SJCRH30 (cell line): ENCODE measurements at places on chromosomes 1 and 21. TPM values are rescaled to one million over a fixed set of nuclear protein-coding genes. Genes with fewer than 3 reads are reported as not detected.

- peak; percentile 30 for DNase-seq
- H3K36me3 ChIP-seq, result no peaks in the 10 kb centered on the region
- H3K27me3 ChIP-seq, result no peaks in the 10 kb centered on the region
- H3K4me3 ChIP-seq, result no peak overlapping the region
- no peak overlapping the region for H3K27ac ChIP-seq
Measured at GRCh38 chr1:182175361-182175931, 113.9 kb upstream of the ZNF648 start.

GRCh38 chr1:207245124-207245523, 76.4 kb upstream of the CD55 start:
- H3K36me3 ChIP-seq, result no peaks in the 10 kb centered on the region
- H3K4me1 ChIP-seq, result peaks cover 45% of the 10 kb centered on the region
- no peak overlapping the region for H3K4me3 ChIP-seq
- H3K27ac ChIP-seq, result no peak overlapping the region
- H3K27me3 ChIP-seq, result 0 out of 2 replicates have a peak, but pooled peaks cover 2% of the 10 kb centered on the region

DNA sequence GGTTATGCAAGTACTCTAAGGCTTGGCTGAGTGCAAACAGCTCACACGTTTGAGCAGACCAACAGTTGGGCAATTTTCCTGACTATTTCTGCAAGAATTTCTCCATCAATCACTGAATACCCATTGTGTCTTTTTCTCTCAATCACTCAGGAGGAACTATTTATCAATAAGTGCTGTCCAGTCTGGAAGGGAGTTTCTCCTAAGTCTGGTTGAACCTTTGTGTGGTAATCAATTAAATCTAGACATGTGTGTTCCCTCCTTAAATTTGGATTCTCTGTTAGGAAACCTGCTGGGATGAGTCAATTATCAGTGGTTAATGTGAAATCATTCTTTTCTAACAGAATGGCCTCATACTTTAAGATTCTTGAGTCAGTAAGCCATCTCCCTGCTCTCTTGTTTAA, 6.8 kb upstream of the AADACL3 start:
- H3K4me1 ChIP-seq, result no peaks in the 10 kb centered on the region
- no peaks in the 10 kb centered on the region for H3K36me3 ChIP-seq
- no peak overlapping the region for H3K27ac ChIP-seq
- no peak for DNase-seq
- H3K27me3 ChIP-seq, result 0 out of 2 replicates have a peak, but pooled peaks cover 2% of the 10 kb centered on the region
- H3K4me3 ChIP-seq, result no peak overlapping the region

DNA sequence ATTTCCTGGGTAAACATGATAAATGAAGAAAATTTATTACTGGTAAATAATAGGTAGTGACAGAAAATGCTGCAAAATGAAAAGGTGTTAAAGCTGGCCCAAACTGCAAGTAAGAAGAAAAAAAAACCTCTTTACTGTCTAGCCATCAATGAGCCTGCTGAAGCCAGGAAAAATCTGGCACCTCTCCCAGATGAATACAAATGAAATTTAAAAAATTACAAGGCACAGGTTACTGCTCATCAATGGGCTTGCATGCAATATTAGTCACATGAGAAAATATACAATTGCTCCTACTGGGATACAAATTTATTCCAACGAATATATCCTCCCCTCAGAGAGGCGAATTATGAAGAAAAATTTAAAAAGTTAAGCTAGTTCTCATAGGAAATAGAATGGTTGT, 1422.5 kb downstream of the KCNT2 start:
- no peaks in the 10 kb centered on the region for H3K36me3 ChIP-seq
- H3K27ac ChIP-seq, result no peak overlapping the region
- H3K27me3 ChIP-seq, result no peaks in the 10 kb centered on the region

DNA sequence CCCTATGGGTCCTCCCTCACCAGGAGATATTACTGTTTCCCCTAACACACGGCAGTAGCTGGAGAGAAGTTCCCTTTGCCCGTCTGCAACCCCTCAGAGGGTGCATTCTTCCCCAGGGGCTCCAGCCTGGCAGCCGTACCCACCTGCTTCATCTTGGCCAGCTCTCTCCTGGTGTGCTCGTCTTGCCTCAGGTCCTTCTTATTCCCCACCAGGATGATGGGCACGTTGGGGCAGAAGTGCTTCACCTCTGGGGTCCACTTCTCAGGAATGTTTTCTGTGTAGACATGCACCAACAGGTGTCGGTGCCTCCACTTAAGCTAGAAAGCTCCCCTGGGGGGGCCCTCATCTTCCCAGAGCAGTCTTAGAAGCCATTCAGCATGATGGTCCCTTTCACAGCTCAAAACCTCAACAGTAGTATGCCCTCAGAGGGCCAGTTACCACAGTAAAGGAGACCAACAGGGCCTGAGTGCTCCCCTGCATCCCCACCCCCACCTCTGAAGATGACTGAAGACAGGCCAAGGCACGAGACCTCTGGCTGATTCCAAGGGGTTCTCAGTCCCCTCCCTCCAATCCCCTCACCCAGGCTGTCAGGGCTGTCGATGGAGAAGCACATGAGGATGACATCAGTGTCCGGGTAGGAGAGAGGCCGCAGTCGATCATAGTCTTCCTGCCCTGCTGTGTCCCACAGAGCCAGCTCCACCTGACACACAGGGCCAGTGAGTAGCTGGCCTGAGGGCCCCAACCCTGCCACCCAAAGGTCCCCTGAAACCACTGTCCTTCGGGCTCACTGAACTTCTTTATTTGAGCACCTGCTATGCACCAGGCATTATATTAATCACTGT, 4.3 kb downstream of the RHOC start:
- no peak overlapping the region for H3K4me3 ChIP-seq
- no peak overlapping the region for H3K27ac ChIP-seq
- H3K4me1 ChIP-seq, result peaks cover 31% of the 10 kb centered on the region
- H3K36me3 ChIP-seq, result peaks cover 29% of the 10 kb centered on the region

DNA sequence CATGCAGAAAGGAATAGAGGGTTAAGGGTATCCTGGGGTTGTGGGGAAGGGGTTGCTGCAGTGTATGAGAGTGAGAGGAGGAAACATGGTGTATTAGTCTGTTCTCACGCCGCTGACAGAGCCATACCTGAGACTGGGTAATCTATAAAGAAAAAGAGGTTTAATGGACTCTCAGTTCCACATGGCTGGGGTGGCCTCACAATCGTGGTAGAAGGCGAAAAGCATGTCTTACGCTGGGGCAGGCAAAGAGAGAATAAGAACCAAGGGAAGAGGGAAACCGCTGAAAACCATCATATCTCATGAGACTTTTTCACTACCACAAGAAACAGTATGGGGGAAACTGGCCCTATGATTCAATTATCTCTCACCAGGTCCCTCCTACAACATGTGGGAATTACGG, 17.7 kb downstream of the OSBPL9 start:
- DNase-seq, result no peak
- no peaks in the 10 kb centered on the region for H3K27me3 ChIP-seq
- peaks cover 4% of the 10 kb centered on the region; the same call in 1 of the 2 replicates for H3K4me1 ChIP-seq
- H3K27ac ChIP-seq, result no peak overlapping the region
- no peak overlapping the region for H3K4me3 ChIP-seq
- H3K36me3 ChIP-seq, result no peaks in the 10 kb centered on the region

- peaks cover 8% of the 10 kb centered on the region for H3K36me3 ChIP-seq
- H3K4me3 ChIP-seq, result peak overlapping the region; percentile 88
- H3K4me1 ChIP-seq, result peaks cover 9% of the 10 kb centered on the region; the same call in 1 of the 2 replicates
- peak overlapping the region; percentile 64 for H3K27ac ChIP-seq
- peak; percentile 68 for DNase-seq
Measured at GRCh38 chr1:117928881-117929342, 509 bp downstream of the GDAP2 start.

- peaks cover 10% of the 10 kb centered on the region for H3K4me1 ChIP-seq
- no peak overlapping the region for H3K27ac ChIP-seq
- H3K4me3 ChIP-seq, result peak overlapping the region; percentile 86
- no peaks in the 10 kb centered on the region for H3K27me3 ChIP-seq
- H3K36me3 ChIP-seq, result peaks cover 23% of the 10 kb centered on the region
Measured at GRCh38 chr1:212413902-212414327, 771 bp downstream of the PACC1 start.

GRCh38 chr1:147640553-147641165, 29.7 kb downstream of the ACP6 start:
- no peaks in the 10 kb centered on the region for H3K36me3 ChIP-seq
- H3K4me3 ChIP-seq, result no peak overlapping the region
- no peaks in the 10 kb centered on the region for H3K4me1 ChIP-seq
- DNase-seq, result peak; percentile 79
- no peak overlapping the region for H3K27ac ChIP-seq
- H3K27me3 ChIP-seq, result no peaks in the 10 kb centered on the region

- no peaks in the 10 kb centered on the region for H3K36me3 ChIP-seq
- H3K27ac ChIP-seq, result no peak overlapping the region
- H3K4me1 ChIP-seq, result no peaks in the 10 kb centered on the region
- no peaks in the 10 kb centered on the region for H3K27me3 ChIP-seq
- DNase-seq, result no peak
Measured at GRCh38 chr1:96918406-96918805, 196.8 kb downstream of the PTBP2 start.

GRCh38 chr1:156833603-156834002, 17.0 kb upstream of the SH2D2A start:
- no peaks in the 10 kb centered on the region for H3K4me1 ChIP-seq
- peaks cover 7% of the 10 kb centered on the region for H3K27me3 ChIP-seq
- DNase-seq, result no peak
- no peak overlapping the region for H3K4me3 ChIP-seq
- H3K27ac ChIP-seq, result no peak overlapping the region

DNA sequence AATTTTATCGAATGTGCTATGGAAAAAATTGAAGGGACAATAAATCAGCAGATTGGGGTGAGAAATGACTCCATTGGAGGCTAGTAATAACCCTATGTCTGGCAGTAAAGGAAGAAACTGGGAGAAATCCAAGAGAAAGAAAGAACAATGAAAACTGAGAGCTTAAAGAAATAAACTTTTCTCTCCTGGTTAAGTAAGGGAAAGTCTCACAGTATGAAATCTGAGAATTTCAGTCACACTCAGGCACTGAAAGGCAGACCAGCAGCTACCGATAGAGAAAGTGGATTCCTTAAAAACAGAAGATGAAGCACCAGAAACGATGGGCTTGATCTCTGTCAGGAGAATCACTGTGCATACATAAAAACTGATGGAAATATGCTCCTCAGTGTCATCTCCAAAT, 404.2 kb downstream of the PLPP3 start:
- DNase-seq, result no peak
- no peak overlapping the region for H3K27ac ChIP-seq
- H3K27me3 ChIP-seq, result peaks cover 3% of the 10 kb centered on the region; the same call in 1 of the 2 replicates
- H3K36me3 ChIP-seq, result no peaks in the 10 kb centered on the region
- H3K4me1 ChIP-seq, result no peaks in the 10 kb centered on the region

DNA sequence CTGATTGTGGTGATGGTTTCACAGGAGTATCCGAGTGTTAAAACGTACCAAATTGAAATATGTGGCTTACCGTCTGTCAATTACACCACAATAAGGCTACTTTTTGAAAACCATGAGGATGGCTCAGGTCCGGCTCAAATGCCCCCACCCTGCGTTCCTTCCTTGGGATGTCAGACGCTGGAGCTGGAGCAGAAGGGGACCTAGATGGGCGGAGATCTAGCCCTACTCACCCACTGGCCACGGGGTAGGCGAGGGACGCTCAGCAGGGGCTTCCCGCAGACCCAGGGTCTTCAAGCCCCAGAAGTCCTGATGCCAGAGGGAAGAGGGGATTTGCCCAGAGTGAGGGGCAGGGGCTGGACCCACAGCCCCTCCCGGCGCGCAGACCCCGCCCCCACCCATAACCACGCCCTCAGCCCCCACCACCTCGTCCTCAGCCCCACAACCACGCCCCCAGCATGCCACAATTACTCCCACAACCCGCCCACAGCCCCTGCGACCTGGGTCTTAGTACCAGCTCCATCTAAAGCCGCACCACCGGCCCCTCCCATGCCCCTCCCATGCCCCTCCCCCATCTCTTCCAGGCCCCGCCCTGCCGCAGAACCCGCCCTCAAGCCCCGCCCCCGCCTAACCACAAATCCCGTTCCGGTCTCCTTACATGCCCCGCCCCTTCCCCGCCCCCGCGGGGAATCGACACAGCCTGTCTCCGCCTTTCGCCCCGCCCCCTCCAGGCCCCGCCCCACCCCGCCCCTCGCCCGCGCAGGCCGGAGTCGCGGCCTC, at the start of gene LRRC3:
LRRC3 (plus strand) TSS at position 764 of the 777 bp plus-strand sequence. CDS start 1,135 bp downstream, outside the sequence.
- no peaks in the 10 kb centered on the region for H3K36me3 ChIP-seq
- H3K27ac ChIP-seq, result no peak within 1 kb of the TSS
- no peak within 1 kb of the TSS for H3K4me3 ChIP-seq
- H3K27me3 ChIP-seq, result 0 out of 2 replicates have a peak, but pooled peaks cover 3% of the 10 kb centered on the region

Gene RIMS3
- 10.0 and 12.7 TPM in 2 replicates for total RNA-seq
